ENCODE measurements at places on chromosomes 2 and 18. TPM values are rescaled to one million over a fixed set of nuclear protein-coding genes. Genes with fewer than 3 reads are reported as not detected.

DNA sequence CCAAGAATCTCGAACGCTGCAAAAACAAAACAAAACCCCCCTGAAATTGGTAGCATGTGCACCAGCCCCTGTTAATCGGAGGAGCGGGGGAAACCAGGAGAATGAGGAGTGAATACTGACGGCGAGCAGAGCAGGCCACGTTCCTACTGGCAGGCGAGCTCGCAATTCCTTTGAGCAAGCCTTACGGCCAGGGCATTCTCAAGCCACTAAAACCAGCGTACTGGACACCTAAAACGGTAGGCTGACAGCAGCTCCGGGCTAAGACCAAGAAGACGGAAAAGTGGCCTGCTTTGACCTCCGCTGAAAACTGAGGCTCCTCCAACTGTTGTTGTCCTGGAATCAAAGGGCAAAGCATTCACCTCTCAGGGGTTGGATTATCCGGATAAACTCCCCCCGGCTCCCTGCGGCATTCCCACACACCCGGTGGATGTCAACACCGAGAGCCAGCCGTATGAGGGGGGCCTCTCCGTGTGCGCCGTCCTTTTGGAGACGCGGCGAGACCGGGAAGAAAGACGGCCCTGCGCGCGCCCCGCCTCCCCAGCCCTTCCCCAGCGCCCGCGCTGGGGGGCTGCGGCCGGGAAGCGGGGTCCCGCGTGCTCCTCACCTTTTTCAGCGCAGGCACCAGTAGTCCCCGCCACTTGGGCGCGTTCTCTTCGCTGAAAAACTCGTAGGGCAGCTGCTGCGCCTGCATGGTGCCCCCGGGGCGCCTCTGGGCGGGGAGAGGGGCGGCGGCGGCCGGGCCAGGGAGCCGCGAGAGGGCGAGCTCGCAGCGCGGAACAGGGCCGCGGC, 925 bp downstream of the SOS1 start:
- peak; percentile 51 for DNase-seq

GRCh38 chr2:232336241-232336736, 42.3 kb upstream of the ALPP start:
- peak; percentile 22 for DNase-seq

DNA sequence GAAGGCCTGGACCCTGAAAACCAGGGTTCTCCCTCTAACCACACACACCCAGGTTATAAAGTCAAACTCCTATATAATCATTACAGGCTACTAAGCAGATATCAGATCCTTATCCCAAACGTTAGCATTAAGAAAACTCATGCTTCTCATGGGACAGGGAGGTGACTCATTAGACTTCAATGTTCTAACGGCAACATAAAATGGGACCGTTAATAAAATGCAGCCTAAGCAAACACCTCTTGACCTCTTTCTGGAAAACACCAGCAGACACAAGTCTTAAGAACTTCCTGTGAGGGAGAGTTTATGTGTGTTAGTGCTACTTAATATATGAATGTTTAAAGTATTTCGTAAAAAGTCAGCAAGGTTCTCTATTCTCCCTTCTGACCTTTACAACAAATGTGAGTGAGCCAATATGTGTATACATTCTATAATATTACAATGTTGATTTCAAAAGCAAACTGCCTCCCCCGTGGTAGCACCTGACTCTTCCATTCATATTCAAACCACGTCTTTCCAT, 31.7 kb downstream of the LPIN2 start:
- no peak for DNase-seq

The TRIM54 gene
- total RNA-seq = 105 TPM

- DNase-seq = no peak
Observed at GRCh38 chr2:172456002-172456401, 28.6 kb downstream of the ITGA6 start.

DNA sequence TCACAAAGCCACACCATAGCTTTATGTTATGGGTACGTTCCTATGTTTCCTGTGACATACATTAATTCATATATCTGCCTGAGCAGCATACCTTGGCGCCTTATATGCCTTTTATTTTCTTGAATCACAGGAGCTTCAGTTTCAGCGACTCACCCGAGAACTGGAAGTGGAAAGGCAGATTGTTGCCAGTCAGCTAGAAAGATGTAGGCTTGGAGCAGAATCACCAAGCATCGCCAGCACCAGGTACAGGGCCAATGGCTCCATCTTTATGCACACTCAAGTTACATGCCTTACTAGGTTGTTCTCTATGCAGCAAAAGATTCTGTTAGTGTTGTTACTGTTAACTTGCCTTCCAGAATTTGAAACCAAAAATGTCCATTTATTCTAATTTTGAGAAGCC, 120.4 kb downstream of the PKP4 start:
- no peak for DNase-seq

GRCh38 chr2:29233428-29233827, 118.2 kb downstream of the CLIP4 start:
- DNase-seq = no peak

DNA sequence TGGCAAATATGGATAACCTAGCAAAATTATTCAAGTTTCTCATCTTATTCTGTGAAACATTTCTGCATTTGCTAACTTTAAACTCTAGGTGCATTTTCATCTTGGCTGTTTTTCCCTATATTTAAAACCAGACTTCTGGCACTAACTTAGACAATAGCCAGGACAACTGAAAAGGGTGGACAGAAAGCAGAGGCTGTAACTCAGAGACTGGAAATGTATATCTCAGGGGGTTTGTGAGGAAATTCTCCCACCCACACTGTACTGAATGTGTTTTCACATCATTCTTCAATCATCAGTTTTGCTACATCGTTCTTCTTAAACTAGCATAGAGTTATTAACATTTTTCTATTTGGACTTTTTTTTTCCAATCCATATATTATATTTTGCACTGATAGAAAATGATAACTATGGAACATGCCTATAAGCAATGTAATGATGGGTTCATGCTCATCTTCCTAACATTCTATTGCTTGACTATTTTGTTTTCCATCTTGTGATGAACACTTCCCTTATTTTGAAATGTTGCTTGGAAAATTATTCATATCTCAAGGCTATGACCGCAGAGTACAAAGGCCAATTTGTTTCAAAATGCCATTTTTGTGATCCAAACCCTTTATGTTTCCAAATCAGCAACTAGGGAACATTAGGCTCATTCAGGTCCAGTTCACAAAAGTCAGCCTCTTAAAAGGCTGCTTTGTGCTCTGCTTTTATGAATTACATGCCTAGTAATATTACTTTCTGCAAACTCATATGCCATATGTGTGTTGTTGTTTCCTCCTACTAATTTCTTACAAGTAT, 125.8 kb upstream of the CDH19 start:
- no peak for DNase-seq

The BCL11A gene
- total RNA-seq = 4.5 TPM

GRCh38 chr2:112993831-112994230, 11.4 kb upstream of the IL36A start:
- DNase-seq = no peak

DNA sequence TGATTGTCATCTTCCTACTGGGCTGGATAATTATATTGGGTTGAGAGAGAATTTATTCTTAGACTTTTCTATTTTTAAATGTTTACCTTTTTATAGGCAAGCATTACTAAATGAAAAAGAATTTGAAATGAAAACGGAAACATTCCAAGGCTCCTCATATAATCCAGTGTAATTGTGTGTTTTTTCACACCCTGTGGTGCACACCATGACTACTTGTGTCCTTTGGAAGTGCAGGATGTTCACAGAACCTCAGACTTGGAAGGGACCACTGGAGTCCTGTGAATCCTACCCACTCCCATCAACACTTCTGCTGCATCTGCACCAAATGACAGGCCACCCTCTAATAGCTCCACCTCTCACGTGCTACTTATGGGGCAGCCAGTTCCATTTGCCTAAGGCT, 48.0 kb downstream of the NAT8 start:
- no peak for DNase-seq

The FBXO15 gene
- 0.47 TPM for total RNA-seq

- no peak for DNase-seq
Observed at GRCh38 chr2:203346612-203347011, 18.4 kb downstream of the ABI2 start.

GRCh38 chr2:101251844-101252407, 760 bp upstream of the CNOT11 start:
- DNase-seq = no peak

GRCh38 chr2:152655880-152656279, 61.4 kb downstream of the PRPF40A start:
- DNase-seq = no peak

The COL3A1 gene
- total RNA-seq = 305 TPM

- DNase-seq = no peak
Observed at GRCh38 chr18:76420898-76421684, 74.0 kb downstream of the ZNF516 start.

- peak; percentile 86 for DNase-seq
Observed at GRCh38 chr2:20617081-20617575, 33.8 kb downstream of the HS1BP3 start.

The SH3RF3 gene
- 9.4 TPM for total RNA-seq

The TWIST2 gene
- total RNA-seq = 8.3 TPM

DNA sequence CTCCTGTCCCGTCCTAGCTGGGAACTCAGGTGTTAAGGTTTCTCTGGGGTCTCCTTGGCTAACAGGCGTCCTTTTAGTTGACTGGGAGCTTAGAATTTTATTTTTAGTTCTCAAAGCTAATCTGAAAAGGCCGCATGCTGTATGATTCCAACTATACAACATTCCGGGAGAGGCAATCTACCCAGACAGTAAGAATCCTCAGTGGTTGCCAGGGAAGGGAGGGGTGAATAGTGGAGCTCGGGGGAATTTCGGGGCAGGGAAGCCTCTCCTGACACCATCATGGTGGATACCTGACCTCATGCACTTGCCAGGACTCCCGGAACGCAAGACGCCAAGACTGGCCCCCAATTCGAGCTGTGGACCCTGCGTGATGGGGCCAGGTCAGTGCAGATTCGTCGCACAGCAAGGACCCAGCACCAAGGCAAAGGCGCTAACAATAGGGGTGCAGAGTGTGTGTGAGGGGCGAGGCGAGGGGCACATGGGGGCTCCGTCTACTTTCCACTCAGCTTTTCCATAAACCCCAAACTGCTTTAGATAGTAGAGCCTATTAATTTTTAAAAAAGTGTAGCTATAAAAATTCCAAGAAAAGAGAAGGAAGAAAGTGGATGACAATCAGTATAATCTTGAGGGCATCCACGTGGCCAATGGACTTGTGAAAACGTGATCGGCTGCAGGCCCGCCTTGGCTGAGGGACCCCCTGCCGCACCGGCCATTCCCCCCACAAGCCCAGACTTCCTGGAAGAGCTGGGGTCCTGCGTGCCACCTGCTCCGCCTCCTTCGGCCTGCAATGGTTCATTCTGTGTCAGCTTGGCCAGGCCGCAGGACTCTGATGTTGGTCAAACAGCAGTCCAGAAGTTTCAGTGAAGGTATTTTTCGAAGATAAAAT, 17.3 kb downstream of the PDCD1 start:
- DNase-seq = peak; percentile 21

DNA sequence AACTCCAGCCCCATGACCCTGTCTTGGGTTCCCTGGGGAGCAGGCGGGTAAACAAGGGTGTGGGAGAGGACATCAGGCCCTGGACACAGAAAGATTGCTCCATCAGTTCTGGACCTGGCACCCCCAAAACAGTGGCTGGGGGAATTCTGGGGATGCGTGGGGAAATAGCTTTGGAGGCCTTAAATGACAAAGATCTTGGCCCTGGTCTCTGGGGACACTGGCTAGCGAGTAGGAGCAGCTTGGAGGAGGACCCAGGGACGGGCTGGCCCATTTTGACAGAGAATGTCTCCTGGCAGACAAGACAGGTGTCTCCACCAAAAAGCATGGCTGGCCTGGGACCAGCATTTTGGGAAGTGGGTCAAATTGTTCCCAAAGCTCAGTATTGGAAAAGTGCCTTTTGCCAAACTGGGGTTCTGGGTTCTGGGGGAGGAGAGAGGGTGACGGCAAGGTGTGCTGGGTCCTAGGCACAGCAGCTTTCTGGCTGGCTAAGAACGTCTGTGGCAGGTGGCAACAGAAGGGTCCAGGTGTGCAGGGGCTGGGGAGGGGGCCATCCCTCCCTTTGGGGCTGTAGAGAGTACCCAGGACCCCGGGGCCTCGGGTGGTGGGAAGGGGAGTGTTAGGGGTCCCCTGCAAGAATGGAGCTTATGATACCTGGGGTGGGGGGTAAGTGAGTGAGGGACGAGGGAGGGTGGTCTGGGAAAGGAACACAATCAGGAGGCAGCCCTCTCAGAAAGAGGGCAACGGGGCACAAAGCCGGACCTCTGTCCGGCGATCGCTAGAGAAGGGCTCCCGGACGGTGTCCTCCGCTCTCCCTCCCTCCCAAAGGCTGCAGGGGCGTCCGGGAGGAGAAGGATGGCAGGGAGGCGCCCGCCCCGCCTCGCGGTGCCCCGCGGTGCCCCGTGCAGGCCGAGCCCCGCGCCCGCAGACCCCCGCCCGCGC, 556 bp downstream of the CYRIA start:
- DNase-seq = no peak

- no peak for DNase-seq
Observed at GRCh38 chr2:102120701-102121159, 21.8 kb upstream of the IL1R1 start.

GRCh38 chr2:206086716-206087350, 859 bp upstream of the INO80D start:
- DNase-seq = no peak

GRCh38 chr2:85756822-85757435, 3.1 kb downstream of the ATOH8 start:
- no peak for DNase-seq

GRCh38 chr2:40457837-40458236, 5.9 kb upstream of the SLC8A1 start:
- no peak for DNase-seq

The LOXL3 gene
- total RNA-seq = 4.1 TPM

The NMS gene
- not detected for total RNA-seq

- no peak for DNase-seq
Observed at GRCh38 chr18:56166914-56167313, 471.5 kb downstream of the TXNL1 start.

GRCh38 chr2:226678422-226678821, 121.2 kb downstream of the IRS1 start:
- no peak for DNase-seq

The STK39 gene
- 14.1 TPM for total RNA-seq

The QPCT gene
- total RNA-seq = 1.4 TPM
